GM12864 (cell line): ENCODE measurements at places on chromosomes 2 and 18.

DNA sequence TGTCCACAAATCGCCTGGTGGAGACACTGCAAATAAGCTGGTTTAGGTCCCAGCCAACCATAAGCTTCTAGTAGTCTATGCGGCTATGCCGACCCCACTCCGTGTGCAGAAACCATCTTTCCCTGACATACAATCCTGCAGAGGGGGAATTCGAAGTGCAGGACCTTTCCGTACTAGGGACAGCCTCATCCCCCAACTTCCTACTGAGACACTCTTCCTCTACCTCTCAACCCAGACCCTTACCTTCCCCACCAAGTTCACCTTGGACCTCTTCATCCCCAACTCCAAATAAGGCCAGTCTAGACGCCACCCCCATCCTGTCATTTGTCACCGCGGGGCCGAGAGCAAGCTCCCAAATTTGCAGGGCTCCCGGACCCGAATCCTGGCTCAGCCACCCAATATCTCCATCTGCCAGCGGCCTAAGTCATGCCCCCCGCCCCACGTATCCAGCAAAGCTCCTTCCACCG is 496 bp downstream of the SUCLG1 start:
- DNase-seq = no peak

DNA sequence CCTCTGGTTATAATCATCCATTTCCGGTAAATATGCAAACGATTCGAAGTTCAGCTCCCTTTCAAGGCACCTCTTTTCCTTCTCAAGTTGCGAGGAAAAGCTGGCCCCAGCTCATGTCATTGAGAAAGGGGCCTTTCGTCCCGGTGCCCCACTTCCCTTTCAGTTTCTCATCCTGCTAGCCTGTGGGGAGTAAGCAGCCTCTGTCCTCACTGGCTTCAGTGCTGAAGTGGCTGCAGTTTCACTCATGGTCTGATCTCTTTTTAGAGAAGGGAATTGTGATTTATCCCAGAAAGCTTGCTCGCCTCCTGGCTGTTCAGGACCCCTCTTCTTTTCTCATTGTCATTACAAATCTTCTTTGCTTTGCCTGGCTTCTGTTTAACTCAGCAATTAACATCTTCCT is 207.5 kb downstream of the NR4A2 start:
- no peak for DNase-seq

DNA sequence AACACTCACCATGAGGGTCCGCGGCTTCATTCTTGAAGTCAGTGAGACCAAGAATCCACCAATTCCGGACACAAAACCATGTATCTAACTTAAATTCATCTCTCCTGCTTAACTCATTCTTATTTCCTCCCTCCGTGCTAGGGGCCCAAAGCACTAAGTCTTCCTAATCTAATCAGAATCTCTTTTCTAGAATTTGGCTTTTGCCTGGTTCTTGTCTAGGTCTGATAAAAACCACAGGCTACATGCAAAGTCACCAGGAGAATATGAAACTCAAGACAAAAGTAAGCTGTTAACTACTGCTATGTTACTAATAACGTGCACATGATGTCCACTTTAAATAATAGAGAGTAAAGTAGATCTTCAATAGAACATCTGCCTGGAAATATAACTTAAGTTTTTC is 69.9 kb downstream of the TRIP12 start:
- no peak for DNase-seq

GRCh38 chr18:24875286-24875685 is 414.8 kb downstream of the HRH4 start:
- no peak for DNase-seq

DNA sequence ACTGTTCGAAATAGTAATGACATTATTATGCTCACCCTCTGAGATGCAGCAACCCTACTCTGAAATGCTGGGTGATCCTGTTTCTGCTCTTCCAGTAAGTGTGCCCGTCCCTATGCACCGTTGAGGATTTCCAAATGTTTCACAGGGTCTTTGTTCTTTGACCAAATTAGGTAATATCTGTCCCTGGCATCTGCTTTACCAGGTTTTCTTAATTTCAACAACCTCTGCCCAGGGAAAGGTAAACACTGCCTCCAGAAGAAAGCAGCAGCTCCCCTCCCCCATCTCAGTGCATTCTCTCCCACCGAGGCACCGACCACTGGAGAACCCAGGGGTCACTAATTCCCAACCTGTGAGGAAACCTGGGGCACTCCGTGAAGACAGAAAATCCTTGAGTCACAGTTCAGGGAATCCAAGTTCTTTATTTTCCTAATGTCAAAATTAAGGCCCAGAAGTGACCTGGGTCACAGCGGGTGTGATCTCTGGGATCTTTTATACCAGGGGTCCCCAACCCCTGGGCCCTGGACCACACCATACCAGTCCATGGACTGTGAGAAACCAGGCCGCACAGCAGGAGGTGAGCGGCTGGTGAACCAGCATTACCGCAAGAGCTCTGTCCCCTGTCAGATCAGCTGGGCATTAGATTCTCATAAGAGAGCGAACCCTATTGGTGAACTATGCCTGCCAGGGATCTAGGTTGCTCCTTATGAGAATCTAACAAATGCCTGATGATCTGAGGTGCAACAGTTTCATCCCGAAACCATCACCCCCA is 1.2 kb upstream of the GRB14 start:
- no peak for DNase-seq

GRCh38 chr2:237873421-237873831 is 14.0 kb downstream of the RAMP1 start:
- DNase-seq = no peak

DNA sequence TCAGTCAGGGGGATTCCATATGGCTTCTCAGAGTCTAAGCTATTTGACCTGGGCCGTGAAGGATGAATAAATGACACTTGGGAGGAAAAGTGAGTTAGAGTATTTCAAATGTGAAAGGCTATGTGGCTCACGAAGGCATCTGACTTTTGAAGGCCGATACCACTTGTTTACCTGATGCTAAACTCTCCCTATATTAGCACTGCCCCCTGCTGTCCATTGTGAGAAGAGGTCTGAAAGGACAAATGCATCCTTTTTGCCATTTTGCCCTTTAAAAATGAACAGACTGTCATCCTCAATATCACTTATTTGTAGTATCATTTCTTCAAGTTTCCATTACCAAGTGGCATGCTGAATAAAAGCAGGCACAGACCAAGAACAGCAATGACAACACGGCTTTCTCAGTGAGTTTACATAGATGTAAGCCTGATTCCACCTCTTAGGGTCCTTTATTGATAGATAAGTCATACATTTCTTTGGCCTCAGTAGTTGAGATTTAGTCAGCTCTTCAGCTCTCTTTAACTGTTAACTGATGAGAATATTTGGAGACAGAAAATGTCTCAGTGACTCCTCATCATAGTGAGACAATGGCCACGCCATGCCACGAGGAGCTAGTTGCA is 40.1 kb downstream of the DOCK10 start:
- peak; percentile 57 for DNase-seq

GRCh38 chr18:45090526-45091140 is 409.9 kb downstream of the SETBP1 start:
- no peak for DNase-seq

- DNase-seq = no peak
Measured at GRCh38 chr2:69741575-69742321, at the start of gene ANXA4. ANXA4 (plus strand) TSS chr2:69742134; CDS start chr2:69781566, 39,432 bp downstream.

DNA sequence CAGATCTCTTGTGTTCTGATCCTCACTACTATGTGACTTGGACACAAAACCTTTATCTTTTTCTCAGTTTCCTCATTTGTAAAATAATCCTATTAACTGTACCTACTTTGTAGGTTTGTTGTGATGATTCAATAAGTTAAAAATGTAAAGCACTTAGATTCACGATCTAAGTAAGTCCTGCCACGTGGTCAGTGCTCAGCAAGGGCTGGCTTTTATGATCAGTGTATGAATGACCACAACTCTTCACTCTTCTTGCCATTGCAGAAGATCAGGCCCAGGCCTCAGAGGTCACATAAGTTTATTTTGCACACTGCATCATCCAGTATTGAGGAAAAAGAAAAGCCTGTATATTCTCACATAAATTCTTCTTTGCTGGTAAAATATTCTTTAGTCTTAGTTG is 1192.5 kb upstream of the ACVR2A start:
- no peak for DNase-seq
